ENCODE measurements at places on chromosomes 7 and 10. TPM values are rescaled to one million over a fixed set of nuclear protein-coding genes. Genes with fewer than 3 reads are reported as not detected.

Gene CUTC
- 37.2 TPM for total RNA-seq

Gene CYCS
- 698 TPM for total RNA-seq

Gene TMEM176A
- 27.1 TPM for total RNA-seq

DNA sequence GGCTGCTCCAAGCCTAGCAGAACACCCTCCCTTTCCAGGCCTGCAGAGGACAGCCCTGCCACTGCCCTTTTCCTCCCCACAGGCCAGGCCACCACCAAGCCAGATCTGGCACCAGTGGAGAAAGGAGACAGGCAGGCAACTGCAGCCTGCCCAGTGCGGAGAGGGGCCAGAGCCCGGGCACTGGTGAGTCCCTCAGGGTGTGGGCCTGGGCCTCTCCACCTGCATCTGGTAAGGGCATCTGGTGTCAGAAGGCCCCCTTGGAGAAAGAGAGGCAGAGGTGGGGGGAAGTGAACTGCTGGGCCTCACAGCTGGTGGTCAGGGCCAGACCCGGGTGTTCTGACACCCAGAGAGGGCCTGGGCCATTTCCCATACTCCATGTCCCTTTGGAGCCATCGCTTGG lies 27.9 kb downstream of the ZNF783 start:
- no peak for DNase-seq

GRCh38 chr10:61257136-61257535 lies 196.0 kb downstream of the TMEM26 start:
- no peak for DNase-seq

DNA sequence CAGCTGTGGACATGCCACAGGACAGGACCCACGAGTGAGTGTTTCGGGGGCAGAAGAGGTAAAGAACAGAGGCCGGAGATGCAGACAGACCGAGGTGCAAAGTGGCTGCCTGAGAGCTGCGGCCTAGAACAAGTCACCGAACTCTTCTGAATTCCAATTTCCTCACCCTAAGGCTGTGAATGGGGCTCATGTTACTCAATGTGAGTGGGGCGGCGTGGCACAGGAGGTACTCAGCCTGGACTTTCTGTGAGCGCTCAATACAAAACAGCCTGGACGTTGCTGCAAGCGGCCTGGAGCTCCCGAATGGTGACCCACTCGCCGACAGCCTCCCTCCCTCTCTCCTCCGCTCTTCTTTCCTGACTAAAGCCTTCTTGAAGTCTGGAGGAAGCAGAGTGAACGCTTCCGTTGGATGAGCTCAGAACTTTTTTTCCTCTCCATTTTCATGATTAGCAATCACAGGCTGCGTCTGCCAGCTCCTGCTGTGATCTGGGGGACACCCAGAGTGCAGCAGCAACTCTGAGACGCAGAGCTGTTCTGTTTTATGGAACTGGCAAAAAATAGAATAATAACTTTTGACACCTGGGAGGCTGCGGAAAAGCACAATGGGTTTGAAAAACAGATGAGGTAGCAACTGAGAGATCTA lies 108.5 kb downstream of the PTPRN2 start:
- no peak for DNase-seq

DNA sequence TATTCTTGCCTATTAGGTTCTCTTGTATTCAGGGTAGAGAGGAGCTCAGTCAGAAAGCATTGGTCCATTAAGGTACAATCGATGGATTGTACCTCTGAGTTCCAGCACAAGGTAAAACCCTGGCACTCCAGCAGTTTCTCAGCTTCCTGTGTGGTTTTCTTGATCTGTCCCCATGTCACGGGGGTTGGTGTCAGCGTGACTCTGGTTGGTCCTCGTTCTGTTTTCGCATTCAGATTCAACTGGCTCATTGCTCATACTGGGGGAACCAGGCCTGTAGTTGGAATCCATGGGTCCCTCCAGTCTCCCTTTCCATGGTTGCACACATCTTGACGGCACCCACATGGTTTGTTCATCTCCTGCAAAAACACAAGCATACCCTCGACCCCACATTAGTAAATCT lies 32.7 kb upstream of the RASGEF1A start:
- no peak for DNase-seq

- DNase-seq, result no peak
Measured at GRCh38 chr10:33497338-33497737, 162.9 kb upstream of the NRP1 start.

- peak; percentile 55 for DNase-seq
Measured at GRCh38 chr7:143299840-143300239, 11.7 kb downstream of the CASP2 start.

GRCh38 chr10:29719281-29719675 lies 84.5 kb upstream of the SVIL start:
- no peak for DNase-seq

DNA sequence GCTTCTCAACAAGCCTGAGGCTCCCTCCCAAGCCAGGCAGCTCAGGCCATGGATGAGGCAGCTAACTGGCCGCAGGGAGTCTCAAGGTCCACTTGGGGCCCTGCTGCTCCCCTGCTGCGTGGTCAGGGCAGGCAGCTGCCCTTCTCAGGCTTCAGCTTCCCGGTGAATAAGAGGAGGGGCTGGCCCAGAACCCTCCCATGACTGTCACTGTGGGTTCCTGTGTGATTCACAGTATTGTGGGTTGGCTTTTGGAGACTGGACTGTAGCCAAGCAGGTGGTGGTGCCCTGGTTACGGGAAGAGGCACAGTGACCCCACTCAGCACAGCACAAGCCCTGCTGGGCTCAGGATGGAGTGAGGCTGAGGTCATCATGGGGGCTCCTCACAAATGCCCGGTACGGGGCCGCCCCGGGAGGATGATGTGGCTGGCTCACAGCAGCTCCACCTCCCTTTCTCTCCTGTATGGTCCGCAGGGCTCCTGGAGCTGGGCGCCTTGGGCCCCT lies 189.8 kb downstream of the HECW1 start:
- DNase-seq, result no peak

- no peak for DNase-seq
Measured at GRCh38 chr10:92801978-92802872, 46.1 kb upstream of the EXOC6 start.

DNA sequence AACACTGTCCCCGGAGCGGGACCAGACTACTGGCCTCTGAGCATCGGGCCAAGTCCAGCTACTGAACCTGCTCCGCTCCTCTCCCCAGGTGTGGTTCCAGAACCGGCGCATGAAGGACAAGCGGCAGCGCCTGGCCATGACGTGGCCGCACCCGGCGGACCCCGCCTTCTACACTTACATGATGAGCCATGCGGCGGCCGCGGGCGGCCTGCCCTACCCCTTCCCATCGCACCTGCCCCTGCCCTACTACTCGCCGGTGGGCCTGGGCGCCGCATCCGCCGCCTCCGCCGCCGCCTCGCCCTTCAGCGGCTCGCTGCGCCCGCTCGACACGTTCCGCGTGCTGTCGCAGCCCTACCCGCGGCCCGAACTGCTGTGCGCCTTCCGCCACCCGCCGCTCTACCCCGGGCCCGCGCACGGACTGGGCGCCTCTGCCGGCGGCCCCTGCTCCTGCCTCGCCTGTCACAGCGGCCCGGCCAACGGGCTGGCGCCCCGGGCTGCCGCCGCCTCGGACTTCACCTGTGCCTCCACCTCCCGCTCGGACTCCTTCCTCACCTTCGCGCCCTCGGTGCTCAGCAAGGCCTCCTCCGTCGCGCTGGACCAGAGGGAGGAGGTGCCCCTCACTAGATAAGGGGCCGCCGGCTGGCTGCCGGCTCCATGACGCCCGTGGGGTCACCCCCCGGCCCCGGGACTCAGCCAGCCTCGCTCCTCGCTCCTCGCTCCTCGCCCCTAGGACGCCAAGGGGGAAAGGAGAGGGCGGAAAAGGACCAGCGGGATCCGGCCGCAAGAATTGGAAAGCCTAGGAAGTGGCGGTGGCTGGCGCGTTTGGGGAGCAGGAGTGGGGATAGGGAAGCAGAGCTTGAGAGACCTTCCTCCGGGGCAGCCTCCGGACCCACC lies 3.4 kb downstream of the EVX1 start:
- no peak for DNase-seq

DNA sequence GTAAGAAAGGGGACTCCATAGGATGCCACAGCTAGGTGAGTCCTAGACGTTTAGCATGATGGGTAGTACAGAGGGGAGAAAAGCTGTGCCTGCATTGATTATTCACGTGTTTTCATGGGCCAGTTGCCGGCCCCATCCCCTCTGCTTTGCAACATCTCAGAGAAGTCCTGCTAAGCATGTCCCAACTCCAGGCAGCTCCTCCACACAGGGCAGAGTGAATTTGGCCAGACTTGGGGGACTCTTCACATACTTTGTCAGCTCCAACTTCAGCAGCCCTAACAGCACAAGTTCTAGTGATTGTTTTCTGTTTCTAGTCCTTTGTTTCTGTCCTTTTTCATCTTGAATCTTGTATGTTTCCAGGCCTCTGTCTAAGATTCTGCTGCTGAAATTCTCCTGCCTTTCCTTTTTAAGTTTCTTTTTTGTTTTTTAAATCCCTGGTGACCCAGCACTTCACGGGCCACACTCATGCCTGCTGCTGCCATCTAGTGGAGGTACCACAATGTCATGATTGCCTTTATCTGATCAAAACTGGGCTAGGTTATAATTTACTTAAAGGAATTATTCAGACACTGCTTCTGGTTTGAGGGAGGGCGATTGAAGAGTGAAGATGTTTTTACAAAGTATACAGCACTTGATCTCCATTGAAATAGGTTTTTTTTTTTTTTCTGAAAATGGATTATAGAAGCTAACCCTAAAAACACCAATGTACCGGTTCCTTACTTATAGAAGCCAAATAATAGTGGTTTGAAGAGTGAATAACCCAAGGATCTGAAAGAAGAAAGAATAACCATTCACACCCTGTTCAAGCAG lies 276.9 kb downstream of the CSTF2T start:
- peak; percentile 50 for DNase-seq

- peak; percentile 70 for DNase-seq
Measured at GRCh38 chr10:103917302-103918052, 507 bp downstream of the STN1 start.

DNA sequence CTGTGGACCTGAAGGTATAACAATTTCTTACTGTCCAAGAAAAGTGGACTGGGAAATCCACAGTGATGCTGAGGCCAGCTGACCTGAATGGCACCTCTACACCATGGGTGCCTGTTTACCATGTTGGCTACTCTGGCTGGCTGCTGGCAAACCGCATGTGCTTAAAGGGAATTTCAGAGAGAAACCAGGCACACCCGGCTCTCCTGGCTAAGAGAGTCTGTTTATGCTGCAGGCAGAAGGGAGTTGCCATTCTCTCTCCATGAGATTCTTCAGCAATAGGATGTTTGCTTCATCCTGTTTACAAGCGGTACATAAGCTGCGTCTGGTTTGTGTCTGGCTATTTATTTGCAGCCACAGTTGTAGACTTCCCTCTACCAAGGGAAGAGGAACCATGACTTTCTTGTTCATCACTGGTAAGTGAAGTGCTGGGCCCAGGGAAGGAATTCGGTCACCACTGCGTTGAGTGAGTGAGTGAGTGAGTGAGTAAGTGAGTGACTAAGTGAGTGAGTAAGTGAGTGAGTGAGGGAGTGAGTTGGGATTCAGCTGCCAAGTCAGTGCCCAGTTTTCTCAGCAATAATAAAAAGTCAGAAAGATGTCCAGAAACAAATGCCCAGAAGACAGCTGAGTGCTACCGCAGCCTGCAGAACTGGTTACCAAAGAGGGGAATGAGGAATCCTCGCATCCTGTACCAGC lies 90.4 kb downstream of the COBL start:
- no peak for DNase-seq

- DNase-seq, result no peak
Measured at GRCh38 chr10:114538181-114538906, 119.7 kb downstream of the ABLIM1 start.

- no peak for DNase-seq
Measured at GRCh38 chr7:2405201-2405600, 1.8 kb downstream of the CHST12 start.

DNA sequence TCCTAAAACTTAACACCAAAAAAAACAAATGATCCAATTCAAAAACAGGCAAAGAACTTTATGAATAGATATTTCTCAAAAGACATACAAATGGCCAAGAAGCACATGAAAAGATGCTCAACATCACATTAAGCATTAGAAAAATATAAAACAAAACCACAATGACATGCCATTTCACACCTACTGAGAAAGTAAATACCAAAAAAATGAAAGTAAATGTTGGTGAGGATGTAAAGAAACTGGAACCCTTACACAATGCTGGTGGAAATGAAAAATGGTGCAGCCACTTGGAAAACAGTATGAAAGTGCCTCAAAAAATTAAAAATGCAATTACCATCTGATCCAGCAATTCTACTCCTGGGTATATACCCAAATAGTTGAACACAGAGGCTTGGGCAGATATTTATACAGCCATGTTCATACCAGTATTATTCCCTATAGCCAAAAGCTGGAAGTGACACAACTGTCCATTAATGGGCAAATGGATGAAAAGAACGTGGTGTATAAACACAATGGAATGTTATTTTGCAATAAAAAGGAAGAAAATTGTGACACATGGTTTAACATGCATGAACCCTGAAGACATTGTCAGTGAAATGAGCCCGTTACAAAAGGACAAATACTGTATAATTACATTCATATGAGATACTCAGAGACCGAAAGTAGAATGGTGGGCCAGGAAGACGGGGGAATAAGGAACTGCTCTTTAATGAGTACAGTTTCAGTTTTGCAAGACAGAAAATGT lies 89.0 kb downstream of the JMJD1C start:
- DNase-seq, result no peak

DNA sequence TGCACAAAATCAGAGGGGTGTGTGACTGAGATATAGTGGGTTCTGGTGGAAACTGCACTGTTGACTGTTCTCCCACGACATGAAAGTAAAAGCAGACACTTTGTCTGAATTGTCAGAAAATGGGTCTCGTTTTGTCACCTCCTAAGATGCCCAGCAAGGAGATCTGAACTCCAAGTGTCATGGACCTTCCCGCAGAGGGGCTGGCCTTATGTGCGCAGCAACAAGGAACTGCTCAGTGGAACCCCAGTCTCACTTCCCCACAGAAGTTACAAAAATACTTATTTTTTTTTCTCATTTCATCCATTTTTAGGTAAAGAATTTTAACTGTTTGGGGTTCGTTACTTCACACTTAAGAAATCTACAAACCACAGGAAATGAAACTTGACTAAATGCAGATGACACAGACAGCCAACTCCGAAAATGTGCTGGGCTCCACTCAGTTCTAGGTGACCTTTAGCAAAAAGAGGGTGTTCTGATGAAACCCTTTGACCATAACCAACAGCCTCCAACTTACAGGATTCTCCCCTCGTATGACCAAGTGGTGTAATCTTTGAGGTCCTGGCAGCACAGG lies 115.0 kb downstream of the FAM107B start:
- peak; percentile 42 for DNase-seq

DNA sequence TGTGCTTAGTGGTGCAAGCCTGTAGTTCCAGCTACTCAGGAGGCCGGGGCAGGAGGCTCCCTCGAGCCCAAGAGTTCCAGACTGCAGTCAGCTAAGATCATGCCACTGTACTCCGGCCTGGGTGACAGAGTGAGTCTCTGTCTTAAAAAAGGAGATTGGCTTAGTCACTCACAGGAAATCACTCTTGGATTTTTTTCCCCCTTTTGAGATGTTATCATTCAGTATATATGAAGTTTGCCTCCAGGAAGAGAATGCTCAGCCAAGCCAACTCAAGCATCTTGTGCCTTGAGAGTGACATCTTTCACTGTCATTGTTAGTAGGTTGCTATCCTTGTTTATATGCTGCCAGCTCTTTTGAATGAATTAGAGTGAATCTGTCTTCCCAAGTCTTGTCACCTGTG lies 28.0 kb downstream of the NIPSNAP2 start:
- DNase-seq, result no peak

All from Right ventricle myocardium superior (tissue), 1 donor.